Astrocyte of the cerebellum (primary cell): ENCODE measurements at places on chromosomes 7 and 10.

DNA sequence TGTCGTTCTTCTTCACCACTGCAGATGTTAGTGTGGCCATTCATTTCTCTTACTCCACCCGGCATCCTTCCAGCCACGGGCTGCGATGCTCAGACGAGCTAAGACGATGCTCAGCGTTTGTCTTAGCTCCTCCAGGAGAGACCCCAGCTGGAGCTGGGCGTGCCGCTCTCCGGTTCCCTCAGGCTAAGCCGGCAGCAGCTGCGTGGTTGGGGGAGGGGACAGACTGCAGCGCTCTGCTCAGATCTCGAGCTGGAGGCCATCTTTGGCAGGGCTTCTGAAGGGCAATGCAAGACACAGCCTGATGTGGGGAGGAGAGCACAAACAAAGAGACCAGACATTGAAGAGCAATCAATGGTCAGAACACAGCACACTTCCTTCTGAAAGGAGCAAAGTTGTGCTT lies 4.8 kb downstream of the INA start:
- no peak for DNase-seq

DNA sequence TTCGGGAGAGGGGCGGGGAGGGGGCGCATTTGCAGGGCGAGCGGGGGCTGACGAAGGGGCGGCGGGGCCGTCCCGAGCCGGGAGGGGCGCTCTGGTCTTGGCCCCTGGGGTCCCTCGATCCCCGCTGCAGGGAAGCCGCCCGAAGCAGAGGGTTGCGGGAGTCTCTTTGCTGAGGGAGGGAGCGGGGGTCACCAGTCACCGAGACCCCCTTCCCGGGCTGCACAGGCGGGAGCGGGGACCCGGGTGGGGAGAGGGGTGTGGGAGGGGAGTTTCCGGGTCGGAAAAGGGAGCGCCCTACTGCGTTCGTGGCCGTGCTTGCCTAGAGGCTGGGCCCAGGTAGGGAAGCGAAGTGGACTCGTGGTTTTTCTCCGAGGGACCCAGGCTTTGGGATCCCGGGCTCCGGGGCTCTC lies 422 bp downstream of the AP1S1 start:
- DNase-seq = no peak

GRCh38 chr7:124489082-124489819 lies 276.3 kb downstream of the GPR37 start:
- no peak for DNase-seq

- no peak for DNase-seq
Measured at GRCh38 chr10:8919280-8919679, 864.8 kb downstream of the GATA3 start.

DNA sequence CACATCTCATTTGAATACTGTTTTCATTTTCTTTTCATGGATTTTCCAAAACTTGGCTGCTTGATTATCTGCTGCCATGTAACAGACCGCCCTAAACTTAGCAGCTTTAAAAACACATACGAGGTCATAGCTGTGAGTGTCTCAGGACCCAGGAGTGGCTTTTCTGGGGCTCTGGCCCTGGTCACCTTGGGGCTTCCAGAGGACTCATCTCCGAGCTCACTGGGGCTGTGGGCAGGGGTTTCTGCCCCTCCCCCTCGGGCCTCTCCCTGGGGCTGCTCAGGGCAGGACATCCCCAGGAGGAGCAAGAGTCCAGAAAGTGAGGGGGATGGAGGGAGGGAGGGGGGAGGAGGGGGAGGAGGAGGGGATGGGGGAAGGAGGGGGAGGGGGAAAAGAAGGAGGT lies 77.0 kb downstream of the NKX6-2 start:
- DNase-seq = no peak

DNA sequence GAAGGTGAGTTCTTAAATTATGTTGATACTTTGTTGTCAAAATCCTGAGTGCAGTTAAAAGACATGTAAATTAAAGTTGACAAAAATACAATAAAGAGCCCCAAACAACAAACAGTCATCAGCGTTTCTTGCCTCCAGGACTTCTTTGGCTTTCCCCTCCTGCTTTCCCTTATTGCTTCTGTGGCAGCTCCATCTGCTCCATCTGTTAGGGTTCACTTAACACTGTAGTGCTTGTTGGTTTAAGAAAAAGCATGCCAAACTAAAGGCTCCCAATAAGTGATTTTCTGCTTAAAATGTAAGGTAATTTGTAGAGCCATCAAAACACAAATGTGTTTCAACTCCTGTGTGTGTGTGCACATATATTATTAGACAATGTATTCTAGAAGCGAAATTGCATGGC lies 254.3 kb upstream of the GNAI1 start:
- DNase-seq = no peak

- DNase-seq = no peak
Measured at GRCh38 chr7:101113836-101114235, 13.1 kb upstream of the SERPINE1 start.

DNA sequence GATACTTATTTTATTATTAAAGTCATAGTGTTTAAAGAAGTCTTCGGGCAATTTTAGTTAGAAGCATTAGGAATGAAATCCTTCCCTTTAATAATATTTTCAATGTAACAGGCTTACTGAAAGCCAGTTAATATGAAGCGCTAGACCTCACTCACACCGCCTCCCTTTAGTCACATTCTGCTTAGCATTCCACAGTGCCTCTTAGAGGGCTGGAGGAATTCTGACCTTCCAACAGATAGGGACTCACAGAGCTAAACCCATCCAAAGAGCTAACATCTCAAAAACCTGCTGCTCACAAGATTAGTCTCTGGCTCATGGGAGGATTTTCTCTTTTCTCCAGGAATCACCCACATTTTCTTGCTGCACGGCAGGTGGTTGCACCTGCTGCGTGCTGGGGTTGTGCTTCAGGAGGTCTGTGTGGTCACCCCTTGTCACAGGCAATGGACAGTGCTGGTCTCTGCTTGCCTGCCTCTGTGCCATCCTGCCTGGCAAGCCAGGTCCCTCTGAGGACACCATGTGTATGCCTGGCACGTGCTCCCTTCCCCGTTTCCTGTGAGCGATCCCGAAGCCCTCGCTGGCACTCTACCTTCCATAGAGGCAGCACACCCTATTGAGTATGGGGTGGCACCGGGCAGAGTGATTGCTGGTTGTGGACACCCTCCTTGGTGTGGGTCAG lies 91.8 kb downstream of the KLF6 start:
- no peak for DNase-seq

DNA sequence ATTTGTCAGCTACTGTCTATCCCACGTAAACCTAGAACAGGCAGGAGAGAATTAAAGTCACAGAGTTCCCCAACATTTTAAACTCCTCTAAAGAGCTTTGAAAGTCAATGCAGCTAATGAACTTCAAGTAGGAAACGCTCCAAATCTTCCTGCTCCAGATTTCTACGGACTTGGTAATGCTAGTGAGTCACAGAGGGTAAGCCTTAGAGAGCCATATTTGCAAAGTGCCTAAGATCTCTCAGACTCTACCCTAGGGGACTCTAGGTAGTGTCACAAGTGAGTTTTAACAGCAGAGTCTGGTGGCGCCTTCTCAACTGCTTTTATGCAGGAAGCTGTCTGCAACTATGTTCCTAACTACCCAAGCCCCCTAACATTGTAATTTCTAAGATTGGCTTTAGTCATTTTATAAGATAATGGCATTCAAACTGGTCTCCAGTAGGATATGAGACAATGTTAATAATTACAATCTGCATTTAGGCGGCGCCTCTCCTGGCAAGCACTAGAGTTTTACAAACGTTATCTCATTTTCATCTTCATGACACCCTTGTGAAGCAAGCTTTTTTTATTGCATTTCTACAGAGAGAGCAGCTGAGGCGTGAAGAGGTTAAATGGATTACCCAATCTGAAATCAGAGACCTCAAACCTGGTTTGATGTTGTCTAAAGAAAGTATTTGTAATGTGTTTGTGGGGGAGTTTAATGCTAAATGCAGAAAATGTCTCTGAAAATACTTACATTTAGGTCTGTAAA lies 22.0 kb upstream of the FZD1 start:
- DNase-seq = no peak

- no peak for DNase-seq
Measured at GRCh38 chr7:41446606-41447449, 256.1 kb downstream of the INHBA start.

- no peak for DNase-seq
Measured at GRCh38 chr10:127935071-127935561, 28.2 kb downstream of the PTPRE start.

DNA sequence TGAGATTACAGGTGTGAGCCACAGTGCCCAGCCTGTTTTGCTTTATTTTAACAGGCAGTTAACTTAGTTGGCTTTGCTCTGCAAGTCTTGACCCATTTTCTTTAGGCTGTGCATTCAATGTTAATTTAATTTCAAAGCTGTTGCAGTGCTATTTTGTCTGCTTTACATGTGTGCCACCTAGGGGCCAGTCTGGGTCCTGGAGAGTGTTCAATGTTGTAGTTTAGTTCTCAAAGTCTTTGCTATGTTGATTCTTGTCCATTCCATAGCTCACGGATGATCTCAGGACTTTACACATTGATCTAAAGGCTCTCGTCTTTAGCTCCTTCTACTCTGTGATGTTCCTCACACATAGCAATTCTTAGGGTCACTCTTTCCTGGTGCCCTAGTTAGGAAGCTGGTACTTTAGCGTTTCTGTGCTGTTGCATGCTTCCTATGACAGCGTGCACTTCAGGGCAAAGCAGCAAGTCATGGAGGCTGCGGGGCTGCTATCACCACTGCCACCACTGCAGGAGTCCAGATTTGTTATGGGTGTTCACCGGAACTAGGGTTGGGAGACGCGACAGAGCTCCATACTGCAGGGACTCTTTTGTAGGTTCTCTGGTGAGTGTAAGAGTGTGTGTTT lies 16.4 kb upstream of the ABCA13 start:
- no peak for DNase-seq

- DNase-seq = no peak
Measured at GRCh38 chr7:151728746-151729145, 148.2 kb downstream of the PRKAG2 start.

DNA sequence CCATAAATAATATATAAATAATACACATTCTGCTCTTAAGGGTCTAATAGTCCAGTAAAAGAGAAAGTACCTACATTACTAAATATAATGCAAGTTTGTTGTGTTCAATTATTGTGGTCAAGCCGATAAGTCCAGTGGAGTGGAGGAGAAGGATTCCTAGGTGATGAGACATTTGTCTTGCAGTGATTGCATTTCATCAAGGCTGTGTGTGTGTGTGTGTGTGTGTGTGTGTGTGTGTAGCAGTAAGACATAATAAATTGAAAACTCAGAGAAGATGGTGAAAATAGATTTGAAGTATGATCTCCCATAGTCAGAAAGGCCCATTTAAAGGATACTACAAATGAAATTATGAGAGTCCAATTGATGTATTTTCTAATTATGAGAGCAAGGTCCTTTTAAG lies 192.5 kb upstream of the SEMA3C start:
- DNase-seq = peak; percentile 85

DNA sequence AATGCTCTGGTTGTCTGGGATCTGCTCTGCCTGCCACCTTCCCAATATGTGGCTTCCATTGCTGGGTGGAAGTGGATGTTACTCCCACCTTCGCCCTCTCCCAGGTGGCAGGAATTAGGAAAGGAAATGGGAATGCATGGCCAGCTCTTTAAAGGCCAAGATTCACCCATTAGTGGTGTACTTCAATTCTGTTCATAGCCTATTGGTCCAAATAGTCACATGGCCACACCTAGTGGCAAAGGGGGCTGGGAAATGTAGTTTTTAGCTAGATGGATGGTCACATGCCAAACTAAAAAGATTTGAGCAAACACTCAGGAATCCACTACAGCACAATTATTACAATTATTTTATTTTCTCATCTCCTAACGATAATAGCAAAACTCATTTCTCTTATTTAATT lies 135.1 kb downstream of the NPY start:
- no peak for DNase-seq

- DNase-seq = peak; percentile 35
Measured at GRCh38 chr7:55206235-55207029, 158.7 kb upstream of the LANCL2 start.

DNA sequence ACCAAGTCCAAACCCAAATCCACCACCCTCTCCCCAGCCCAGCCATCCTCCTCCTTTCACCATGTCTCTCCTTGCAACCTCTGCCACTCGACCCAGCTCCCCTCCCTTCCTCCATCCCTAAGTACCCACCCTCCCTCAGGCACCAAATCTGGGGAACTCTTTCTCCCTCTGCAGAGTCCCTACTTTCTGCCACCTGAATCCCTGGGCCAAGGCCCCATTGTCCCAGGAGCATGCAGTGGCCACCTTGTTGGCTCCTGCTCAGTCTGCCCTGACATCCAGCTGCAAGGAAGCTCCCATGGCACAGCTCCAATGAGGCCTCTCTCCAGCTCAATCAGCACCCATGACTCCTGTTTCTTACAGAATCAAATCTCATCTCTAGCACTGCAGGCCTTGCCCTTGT lies 5.5 kb upstream of the UNC5B start:
- no peak for DNase-seq

DNA sequence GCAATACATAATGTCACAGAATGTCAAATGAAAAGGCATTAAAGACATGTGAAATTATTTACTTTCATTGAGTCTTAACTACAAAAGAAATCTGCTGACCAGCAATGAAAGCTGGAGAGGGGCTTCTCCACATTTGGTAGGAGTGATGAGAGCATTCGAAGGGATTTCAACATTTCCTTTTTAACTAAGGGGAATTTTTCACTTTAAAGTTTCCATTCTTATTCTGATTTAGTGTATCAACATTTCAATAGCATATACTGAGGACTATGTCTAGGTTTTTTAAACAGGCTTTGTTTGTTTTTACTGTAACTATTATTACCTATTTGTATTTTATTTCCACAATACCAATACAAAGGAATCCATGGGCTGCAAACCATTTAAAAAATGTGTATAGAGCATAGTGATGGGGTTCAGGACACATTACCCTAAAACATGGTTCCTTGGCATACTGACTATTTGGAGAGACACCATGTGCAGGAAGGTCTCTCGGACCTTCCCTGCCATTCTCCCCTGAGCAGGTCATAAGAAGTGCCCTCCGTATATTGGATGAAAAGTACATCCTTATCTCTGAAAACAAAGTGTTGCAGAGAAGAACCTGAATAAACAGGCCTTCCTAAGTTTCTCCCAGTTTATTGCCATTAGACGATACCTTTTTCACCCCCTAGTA lies 278.7 kb downstream of the DOCK4 start:
- no peak for DNase-seq

- DNase-seq = no peak
Measured at GRCh38 chr10:29395409-29395808, 106.5 kb downstream of the LYZL1 start.

DNA sequence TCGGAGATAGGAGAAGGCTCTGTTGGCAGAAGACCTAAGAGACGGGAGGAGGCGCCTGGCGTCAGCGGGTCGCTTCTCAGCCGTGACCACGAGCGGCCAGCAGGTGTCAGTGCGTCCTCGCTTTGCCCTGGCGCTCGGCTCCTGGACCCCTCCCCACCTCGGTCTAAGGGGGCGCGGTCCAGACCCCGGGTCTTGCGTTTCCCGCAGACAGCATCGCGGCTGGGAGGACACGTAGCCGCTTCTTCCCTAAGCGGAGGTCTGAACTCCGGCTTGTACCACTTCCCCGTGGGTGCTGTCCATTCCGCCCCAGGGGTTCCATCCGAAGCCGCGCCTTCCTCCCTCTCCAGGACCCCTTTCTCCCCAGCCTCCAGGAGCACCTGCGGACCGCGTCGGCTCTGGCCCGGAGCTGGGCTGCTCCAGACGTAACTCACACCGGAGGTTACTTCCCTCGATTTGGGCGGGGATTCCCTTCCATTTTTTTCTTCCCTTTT lies 593 bp upstream of the ADRA2A start:
- DNase-seq = peak; percentile 8

- no peak for DNase-seq
Measured at GRCh38 chr10:60781661-60782060, 3.4 kb downstream of the CDK1 start.

- DNase-seq = no peak
Measured at GRCh38 chr7:107173691-107174406, 5.0 kb downstream of the HBP1 start.
